Stimulated activated CD8-positive, alpha-beta memory T cell treated with anti-CD3 and anti-CD28 coated beads, Interleukin-4, amount 100 ng/mL, for 4 hours (primary cell): ENCODE measurements at places on chromosomes 7 and 10.

DNA sequence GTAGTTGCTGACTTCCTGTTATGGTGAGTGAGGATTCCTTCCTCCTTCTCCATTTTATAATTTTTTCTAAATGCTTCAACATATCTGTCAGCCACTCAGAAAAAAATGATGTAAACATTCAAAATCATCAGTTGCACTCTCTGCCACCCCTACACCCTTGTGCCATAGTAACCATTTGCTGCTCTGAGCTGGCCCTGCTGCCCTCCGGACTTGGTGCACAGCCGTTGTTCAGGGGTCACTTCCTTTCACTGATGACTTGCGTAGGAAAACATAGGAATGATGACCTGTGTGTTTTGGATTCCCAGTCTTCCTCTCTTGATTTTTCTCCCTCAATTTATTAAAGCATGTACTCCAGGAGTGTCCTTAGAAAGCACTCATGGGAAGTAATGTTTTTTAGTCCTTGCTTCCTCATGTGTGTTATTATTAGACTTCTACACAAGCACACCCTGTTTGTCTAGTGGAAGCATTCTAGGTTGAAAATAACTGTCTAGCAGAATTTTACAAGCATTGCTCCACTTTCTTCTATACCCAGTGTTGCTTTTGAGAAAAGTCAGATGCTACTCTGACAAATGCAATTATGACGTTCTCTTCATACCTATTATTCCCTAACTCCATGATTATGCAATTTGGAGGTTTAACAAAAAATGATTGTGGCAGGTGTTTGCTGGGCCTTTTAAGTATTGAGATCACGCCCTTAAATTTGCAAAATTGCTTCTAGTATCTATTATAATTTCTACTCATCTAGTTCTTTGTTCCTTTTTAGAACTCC, 62.6 kb upstream of the MTPN start:
- DNase-seq = no peak

GRCh38 chr7:46344533-46344932, 423.5 kb upstream of the IGFBP3 start:
- no peak for DNase-seq

GRCh38 chr10:5507649-5508131, 8.3 kb upstream of the CALML5 start:
- no peak for DNase-seq

DNA sequence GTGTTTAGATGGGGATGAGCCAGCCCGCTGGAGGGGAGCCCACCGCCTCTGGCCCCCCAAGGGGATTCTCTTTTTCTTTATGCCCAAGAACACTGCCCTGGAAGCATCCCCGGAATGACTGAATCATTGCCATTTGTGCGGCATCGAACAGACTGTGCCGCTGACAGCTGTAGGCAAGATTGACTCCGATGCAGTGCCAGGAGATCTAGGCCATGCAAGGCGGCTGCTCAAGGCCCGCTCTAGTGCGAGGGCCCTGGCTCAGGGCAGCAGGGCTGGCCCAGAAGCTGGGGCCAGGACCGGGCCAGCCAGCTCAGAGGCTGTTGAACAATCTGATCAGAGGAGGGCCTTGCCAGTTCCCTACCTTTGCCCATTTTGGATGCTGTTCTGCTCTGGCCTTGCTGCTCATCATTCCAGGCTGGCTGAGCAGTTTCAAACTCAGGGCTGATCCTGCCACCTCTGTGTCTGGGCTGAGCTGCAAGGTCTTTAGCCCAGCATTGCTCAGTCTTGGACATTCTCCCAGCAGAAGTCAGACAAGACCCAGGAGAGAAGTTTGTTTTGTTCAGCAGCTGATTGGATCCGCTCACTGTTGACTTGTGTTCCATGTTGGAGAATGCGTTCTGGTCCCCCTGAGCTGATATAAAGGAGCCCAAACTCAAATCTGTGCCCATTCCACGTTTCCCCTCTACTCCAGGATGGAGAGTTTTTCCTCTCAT, 485.3 kb upstream of the GALNT17 start:
- no peak for DNase-seq

- no peak for DNase-seq
These were observed 4.9 kb downstream of the DKK1 start for GRCh38 chr10:52318822-52319464.

- no peak for DNase-seq
These were observed 19.0 kb upstream of the FIGNL1 start for GRCh38 chr7:50469181-50469580.

DNA sequence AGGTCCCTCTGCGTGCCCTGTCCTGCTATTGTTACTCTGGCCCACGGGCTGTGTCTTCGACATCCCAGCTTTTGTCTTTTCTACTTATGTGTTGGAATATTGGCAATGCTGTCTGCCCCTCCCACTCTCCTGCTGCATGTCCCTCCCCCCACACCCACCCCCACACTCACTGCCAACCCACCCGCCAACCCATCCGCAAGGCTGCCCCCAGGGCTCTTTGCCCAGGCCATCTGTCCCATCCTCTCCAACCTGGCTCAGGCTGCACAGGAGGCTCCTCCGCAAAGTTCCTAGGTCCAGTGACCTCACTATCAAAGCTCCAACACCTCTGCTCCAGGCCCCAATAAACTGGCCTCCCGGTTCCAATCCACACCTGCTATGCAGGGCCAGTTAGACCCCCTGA, 167.1 kb upstream of the PRR15 start:
- DNase-seq = no peak

- no peak for DNase-seq
These were observed 168.8 kb upstream of the KLF14 start for GRCh38 chr7:130902755-130903357.

DNA sequence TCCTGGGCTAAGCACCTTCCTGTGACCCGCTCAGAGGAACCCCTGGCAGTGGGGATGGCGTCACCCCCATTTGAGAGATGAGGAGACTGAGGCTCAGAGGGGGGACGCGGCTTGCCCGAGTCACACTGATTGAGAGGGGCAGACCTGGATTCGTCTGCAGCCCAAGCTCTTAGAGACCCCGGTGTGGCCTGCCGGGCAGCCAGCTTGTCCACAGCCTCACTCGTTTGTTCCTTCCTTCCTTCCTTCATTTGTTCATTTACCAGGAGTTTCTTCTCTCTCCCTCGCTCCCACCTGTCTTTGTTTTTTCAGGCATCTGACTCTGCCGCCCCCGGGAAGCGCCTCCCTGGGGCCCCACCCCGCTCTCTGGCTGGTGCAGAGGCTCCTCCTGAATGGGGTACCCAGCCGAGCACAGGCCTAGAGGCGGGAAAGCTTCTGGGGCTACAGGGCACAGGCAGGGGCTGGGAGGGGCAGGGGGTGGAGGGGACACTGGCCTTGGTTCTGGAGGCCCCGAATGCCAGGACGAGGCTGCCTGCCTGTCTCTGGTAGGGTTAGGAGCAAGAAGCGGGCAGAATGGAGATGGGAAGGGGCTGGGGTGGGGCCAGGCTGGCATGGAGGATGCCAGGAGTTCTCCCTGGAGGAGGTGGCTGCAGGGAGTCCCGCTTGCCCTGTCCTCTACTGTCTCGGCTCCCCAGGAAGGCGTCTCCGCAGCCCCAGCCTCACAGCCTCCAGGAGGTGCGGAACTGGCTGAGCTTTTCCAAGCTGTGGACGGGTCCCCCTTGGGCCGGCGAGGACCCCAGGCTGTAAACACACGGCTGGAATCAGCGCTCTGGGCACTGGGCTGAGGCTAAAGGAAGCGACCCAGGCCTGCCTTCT, 91.6 kb downstream of the UNCX start:
- no peak for DNase-seq

DNA sequence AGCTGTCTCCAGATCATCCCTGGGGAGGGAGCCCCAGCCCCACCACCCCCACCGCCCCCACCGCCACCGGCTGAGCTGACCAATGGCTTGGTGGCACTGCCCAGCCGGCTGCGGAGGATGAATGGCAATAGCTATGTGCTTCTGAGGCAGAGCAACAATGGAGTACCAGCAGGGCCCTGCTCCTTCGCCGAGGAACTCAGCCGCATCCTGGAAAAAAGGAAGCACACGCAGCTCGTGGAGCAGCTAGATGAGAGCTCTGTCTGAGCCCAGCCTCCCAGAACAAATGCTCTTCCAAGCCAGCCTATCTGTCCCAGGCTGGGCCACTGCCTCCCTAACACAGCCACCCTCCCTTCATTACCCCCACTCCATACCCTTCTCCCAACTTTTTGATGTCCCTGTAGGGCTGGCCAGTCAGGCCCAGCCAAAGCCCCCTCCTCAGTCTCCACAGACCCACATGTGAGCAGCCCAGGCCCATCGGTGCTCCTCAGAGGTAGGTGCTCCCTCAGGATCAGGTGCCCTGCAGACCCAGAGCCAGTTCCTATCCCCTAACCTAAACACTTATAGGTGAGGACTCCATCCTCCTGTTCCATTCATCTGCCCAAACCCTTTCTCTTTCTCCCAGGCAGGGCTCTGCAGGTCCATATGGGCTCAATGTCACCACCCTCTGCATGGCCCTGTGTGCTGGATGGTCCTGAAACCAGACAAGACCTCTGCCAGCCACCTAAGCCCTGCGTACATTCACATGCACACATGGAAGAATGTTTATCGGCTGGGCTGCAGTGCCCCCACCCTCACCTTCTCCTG, 3.2 kb downstream of the MRPL43 start:
- no peak for DNase-seq

DNA sequence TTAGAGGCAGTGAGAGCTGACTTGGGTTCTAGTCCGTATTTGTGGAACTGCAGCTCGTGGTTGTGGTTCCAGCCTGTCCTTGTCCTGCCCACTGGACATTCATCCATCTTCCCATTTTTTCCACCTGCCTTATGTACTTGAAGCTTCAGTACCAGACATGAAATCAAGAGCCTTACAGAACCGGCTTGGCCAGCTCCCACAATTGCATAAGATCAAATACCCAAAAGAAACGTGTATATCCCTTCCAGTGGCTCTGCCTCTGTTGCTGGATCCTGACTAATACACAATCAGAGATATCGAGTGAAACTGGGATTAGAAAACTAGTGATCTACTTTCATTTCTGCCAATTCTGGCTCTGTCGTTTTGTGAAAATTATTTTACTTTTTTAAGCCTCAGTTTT, 23.8 kb upstream of the LIPA start:
- DNase-seq = no peak

DNA sequence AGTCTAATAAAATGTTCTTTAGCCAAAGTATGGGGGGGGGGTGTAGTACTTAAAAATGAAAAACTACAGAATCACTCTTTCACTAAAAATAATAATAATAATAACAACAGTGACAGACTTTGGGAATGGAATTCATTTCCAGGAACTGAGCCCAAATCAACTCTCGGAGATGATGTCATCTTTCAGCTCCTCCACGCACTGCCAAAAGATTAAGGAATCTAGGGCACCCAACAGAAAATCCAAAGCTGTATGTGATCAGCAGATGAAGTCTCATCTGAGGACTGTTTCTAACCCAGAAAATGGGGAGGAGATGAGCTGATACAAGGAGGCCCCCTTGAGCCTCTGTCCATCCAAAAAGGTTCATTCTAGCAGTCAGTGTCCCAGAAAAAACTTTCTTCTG, 54.5 kb downstream of the GRB10 start:
- no peak for DNase-seq

DNA sequence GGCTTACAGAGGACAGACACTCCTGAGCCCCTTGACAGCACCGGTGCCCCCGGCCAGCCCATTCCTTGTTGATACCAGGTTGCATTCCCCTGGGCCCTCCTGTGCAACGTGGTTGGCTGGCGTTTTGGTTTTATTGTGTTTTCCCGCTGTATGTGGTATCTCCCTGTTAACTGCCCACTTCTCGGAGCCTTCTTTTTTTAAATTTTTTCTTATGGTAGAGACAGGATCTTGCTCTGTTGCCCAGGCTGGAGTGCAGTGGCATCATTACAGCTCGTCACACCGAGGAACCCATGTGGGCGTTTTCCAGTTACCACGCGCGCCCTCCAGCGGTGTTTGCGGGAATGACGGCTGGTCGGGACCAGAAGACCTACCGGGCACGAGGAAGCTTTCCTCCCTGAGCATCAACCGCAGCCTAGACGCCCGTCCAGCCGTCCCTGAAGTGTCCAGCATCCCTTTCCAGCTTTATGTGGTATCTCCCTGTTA, 16.9 kb upstream of the ZFAND2A start:
- DNase-seq = peak; percentile 78

DNA sequence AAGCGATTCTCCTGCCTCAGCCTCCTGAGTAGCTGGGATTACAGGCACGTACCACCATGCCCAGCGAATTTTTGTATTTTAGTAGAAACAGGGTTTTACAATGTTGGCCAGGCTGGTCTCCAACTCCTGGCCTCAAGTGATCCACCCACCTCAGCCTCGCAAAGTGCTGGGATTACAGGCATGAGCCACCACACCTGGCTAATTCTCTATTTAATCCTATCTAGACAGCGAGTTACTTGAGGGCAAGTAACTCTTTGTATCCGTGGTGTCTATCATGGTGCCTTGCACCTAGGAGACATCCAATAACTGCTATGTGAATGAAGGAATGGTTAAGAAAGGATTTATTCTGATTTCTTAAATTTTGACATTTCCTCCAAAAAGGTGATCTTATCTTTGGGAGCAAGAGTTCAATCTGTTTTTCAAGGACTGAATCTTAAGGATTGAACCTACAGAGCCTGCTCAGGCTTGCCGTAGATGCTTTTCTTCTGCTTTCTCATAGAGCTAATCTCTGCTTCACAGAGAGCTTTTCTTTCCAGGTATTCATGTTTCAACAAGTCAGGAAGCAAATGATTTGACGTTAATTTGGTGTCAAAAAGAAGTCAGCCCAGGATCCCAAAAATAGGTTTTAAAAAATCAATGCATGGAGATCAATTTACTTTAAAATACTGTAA, 101.6 kb downstream of the CUL2 start:
- no peak for DNase-seq

DNA sequence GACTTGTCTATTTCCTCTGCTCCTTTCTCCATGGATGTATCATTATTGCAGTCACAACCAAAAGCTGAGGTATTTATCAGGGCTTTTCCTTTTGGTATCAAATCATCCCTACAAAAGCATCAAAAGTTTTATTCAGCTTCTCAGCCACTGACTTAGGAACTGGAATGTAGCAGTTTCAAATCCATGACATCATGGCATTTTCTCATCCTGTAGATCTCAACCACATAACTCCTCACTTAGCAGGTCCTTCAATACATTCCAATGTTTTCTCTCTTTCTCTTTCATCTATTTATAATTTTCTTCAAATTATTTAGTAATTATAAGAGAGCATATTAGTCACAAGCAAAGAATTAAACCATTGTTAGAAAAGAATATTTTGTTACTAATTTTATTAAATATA, 537.4 kb upstream of the SORCS1 start:
- no peak for DNase-seq

GRCh38 chr10:97511711-97512440, 13.2 kb downstream of the UBTD1 start:
- no peak for DNase-seq

DNA sequence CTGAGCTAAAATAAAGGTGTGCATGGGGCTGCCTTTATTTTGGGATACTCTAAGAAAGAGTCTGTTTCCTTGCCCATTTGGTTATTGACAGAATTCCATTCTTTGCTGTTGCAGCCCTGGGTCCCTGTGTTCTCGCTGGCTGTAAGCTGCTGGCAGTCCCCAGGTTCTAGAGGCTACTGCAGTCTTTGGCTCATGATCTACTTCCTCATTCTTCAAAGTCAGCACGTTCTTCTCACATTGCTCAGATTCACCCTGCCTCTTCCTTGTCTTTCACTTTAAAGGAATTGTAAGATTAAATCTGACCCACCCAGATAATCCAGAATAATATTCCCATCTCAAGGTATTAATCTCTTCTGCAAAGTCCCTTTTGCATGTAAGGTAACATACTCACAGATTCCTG, 620.3 kb downstream of the CCSER2 start:
- no peak for DNase-seq

- DNase-seq = no peak
These were observed 590.2 kb downstream of the SH2D4B start for GRCh38 chr10:81127931-81128330.

GRCh38 chr7:106289848-106290247, 5.1 kb upstream of the NAMPT start:
- no peak for DNase-seq

GRCh38 chr7:42340436-42340835, 103.4 kb upstream of the GLI3 start:
- no peak for DNase-seq
